NCI-H1930 (cell line): ENCODE measurements at places on chromosomes 1 and 21.

DNA sequence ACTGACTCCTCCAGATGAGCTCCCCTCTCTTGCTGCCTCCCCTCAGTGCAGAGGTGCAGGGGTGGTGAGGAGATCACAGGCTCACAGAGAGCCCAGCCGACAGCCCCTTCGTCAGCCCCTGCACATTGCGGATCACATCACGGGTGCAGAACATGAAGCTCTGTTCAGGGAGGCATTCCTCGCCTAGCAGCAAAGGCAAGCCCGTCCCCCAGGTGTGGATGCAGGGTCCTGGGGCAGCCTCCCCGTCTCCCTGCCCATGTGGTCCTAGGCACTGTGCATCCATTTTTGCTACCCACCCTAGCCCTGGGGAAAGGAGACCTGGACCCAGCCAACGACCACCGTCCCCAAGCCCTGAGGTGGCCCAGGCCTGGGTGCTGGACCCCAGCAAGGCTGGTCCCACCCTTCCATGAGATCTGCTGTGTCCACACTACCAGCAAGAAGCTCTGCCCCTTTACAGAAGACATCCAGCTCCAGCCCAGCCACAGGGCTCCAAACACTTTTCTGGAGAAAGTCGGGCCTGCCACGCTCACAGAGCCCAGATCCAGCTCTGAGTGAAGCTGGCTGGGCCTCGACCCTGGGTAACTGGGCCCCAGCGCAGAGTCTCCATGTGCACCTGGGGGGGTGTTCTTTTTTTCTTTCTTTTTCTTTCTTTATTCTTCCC, 248.7 kb downstream of the NPHP4 start:
- no peak for DNase-seq

DNA sequence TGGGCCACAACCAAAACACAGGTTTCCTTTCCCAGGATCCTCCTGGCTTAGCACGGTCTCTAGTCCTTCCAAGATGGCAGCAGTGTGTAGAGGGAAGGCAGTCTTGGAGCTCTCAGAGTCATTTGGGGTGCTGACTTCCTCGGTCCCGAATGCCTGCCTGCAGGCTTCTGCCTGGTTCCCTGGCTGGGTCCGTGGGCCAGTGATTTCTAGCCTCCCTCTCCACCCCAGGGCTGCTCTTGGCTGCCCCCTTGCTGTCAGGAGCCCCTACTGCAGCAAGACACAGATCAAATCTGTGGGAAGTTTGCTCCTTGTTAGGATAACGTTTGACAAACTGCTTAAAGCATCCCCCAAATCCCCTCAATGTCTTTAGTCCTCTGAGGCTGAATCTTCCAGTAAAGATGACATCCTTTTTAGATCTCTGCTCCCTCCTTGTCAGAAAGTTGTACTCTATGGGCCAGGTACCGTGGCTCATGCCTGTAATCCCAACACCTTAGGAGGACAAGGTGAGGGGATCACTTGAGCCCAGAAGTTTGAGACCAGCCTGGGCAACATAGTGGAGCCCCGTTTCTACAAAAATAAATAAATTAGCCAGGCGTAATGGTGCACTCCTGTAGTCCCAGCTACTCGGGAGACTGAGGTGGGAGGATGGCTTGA, 272.5 kb downstream of the RRAGC start:
- DNase-seq = no peak

DNA sequence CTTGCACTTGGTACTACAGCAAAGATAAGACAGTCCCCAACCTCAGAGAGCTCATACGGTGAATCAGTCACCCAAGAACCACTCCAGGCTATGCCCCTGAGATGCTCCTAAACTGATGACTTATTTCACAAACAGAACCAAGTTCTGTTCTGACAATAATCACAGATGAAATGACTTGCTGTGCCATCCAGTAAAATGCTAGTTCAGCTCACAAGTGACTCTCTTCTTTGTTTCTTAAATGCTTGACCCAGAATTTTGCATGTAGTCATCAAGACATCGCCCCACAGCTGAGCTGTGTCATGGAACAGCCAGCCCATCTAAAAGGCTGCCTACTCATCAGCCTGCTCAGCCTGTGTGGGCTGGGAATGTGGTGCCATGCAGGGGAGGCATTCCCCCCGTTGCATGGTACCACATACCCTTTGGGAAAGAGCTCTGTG, 6.1 kb upstream of the SLC19A2 start:
- no peak for DNase-seq

GRCh38 chr1:4825800-4826450, 171.5 kb downstream of the AJAP1 start:
- no peak for DNase-seq

GRCh38 chr1:50704126-50704525, 255.9 kb downstream of the FAF1 start:
- DNase-seq = peak; percentile 3

- no peak for DNase-seq
Measured at GRCh38 chr1:205118752-205119151, 3.0 kb downstream of the RBBP5 start.

- DNase-seq = peak; percentile 41
Measured at GRCh38 chr21:33069994-33070743, at the start of gene OLIG1. OLIG1 (plus strand) TSS chr21:33070141; CDS start chr21:33070247, 106 bp downstream.

DNA sequence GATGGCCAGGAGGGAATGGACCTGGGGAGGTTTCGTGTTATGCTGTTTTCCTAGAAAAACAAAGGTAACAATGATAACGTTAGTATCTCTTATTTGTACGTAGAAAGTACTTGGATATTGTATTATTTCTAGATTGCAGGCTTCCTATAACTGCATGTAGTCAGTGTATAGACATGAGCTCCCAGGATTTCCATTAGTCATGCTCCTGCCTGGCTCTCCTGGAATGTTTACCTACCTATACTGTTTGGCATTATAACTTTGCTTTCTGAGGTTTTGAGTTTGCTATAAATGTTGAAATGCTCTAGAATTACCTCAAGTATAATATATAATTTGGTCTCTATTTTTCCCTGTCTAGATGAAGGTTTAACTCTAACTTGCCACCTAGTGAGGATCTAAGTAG, 66.1 kb downstream of the TTC3 start:
- no peak for DNase-seq

- no peak for DNase-seq
Measured at GRCh38 chr1:234208351-234208750, 164.9 kb upstream of the COA6 start.

DNA sequence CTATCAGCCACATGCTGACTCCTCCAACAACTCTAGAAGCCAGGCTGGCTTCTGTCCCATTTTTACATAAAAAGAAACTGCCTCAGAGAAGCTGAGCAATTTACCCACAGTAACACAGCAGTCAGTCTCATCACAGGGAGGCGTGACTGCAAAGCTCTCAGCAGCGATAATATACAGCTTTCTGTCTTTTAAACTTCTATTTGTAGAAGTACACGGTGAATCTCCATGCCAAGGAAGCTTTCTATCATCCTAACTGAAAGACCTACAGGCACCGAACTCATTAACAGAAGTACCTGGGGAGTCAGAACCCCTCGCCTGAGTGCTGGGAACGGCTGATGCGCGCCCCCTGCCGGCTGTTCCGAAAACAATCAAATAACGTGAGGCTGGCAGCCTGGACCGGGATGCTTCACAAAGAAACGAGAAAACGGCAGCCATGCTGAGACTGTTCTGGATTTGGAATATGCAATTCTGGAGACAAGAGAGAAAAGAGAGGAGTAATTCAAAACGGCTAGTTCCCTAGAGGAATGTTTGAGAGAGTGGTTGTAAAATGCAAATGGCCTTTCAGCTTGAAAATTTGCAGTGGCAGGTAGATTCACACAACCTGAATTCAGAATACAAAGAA, 43.5 kb upstream of the RAB4A start:
- peak; percentile 74 for DNase-seq

DNA sequence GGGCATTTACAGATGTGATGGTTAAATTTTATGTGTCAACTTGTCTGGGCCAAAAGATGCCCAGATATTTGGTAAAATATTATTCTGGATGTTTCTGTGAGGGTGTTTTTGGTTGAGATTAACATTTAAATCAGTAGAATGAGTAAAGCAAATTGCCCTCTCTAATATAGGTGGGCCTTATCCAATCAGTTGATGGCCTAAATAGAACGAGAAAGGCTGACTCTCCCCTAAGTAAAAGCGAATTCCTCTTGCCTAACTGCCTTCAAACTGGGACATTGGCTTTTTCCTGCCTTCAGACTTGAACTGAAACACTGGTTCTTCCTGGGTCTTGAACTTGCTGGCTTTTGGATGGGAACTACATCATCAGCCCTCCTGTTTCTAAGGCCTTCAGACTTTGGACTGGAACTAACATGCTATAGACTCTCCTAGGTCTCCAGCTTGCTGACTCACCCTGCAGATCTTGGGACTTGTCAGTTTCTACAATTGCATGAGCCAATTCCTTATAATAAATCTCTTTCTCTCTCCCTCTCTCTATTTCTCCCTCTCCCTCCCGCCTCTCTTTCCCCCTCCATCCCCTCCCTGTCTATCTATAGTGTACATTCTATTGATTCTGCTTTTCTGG, 10.2 kb upstream of the NAV1 start:
- DNase-seq = no peak

DNA sequence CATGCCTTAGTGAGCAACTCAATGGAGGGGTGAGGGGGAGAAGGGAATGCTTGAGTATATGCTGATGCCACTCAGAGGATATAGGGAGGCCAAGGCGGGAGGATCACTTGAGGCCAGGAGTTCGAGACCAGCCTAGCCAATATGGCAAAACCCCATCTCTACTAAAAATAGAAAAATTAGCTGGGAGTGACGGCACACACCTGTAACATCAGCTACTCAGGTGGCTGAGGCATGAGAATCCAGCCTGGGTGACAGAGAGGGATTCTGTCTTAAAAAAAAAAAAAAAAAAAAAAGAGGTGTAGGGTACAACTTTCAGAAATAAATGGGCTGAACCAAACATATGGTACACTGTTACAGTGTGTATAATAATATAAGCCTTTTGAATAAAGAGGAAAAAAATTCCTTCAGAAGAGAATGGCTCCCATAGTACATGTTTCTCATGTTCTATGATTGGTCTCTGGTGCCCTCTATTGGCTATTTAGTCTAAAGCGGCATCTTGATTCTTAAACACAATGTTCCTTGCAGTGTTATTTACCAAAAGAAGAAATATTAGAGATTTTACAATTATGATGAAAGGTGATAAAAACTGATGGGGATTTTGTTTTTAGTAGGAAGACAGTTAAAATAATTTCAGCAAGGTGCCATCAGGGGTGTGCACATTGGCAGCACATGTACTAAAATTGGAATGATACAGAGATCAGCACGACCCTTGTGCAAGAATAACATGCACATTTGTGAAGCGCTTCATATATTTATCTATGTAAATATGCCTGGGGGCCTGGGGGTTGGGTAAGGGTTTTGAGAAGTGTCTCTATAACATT, 109.8 kb downstream of the PATJ start:
- DNase-seq = no peak

DNA sequence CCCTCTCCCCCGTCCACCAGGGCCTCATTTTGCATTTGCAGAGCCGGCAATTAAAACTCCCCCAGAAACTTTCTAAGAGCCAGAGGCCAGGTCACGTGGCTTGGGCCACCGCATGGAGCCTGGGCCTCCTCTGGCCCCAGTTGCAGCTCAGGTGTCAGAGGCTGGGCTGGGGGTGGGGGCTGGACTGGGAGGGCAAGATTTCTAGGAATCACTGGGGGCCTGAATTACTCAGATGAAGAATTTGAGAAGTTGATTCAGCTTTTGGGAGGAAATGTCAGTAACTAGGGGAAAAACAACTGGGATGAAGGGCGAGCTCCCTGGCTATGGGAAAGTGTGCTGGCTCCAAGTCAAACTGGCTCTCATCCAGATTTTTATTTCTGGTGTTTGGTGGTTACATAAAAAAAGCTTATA, 151.0 kb downstream of the CDC7 start:
- no peak for DNase-seq

- DNase-seq = no peak
Measured at GRCh38 chr1:99906535-99906934, 56.4 kb downstream of the AGL start.

DNA sequence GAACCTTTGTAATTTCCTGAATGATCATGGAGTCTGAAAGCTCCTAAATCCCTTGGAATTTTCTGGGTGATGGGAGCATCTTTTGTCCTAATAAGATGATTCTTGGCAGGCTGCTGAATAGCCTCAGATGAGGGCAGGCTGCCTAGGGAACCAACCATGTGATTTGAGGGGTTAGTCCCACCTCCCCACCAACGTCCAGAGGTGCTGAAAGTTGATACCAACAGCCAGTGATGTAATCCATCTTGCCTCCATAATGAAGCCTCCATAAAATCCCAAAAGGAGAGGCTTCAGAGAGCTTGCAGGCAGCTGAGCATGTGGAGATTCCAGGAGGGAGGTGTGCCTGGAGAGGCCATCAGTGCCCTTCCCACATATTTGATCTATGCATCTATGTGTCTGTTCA, 43.7 kb downstream of the GTF2B start:
- DNase-seq = no peak

DNA sequence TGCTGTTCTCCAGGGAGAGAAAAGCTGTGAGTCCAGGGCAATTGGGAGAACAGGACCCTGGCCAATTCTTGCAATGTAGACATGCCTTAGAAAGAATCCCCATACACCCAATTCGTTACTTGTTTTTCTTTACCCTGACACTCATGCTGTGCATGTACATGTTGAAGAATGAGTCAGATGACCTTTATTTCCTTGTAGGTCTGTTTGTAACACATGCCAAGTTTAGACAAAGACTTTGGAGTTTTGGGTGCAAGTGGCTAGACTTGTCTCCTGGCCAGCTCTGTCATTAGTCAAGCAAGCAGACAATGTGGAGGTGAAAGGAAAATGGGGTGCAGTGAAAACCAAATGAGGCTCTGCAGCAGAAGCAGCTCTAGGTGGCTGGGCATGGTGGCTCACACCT, 38.1 kb downstream of the GNPAT start:
- DNase-seq = no peak

- DNase-seq = no peak
Measured at GRCh38 chr1:231566496-231566895, 38.0 kb downstream of the TSNAX start.

DNA sequence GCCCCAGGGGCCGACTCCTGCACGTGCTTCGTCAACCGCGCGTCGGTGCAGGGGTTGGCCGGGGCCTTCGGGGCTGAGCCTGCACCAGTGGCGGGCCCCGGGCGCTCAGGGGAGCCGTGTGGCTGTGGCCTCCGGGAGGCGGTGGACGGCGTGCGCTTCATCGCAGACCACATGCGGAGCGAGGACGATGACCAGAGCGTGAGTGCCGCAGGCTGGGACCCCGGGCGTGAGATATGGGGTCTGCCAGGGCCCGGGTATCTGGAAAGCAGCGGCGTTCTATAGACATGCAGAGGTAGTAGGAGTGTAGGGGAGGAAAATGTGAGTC, 4.3 kb downstream of the CHRNB2 start:
- DNase-seq = no peak

- no peak for DNase-seq
Measured at GRCh38 chr1:63662841-63663240, 69.6 kb downstream of the PGM1 start.
